Fibroblast of skin of abdomen (primary cell): ENCODE measurements at places on chromosomes 1 and 21.

- no peak for DNase-seq
Measured at GRCh38 chr1:5111581-5111980, 457.2 kb downstream of the AJAP1 start.

DNA sequence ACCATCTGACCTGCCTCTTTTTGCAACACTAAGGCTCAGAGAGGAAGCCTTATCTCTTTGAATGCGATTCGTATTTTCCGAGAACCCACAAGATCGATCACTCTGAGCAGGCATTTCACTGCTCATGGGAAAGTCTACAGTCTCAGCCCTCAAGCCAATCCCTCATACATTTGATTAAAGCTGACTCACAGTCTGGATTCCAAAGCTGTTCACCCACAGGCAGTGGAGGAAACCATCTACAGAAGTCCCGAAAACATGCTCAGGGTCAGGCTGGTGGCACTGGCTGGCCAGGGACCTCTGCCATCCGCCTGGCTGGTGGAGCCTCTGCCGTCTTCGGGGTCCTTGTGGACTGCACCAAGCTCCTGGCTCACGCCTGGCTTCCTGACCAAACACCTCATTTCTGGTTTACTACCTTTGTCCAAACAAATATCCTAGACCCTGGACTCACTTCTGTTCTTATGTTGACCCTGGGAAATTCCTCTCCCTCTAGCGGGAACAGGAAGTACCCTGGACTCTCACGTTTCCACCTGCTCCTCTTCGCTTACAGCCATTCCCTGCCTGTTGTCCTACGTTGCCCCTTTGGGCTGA, 650.0 kb downstream of the SMYD3 start:
- DNase-seq = peak; percentile 87

- DNase-seq = no peak
Measured at GRCh38 chr1:153954826-153955225, 3.6 kb downstream of the CRTC2 start.

DNA sequence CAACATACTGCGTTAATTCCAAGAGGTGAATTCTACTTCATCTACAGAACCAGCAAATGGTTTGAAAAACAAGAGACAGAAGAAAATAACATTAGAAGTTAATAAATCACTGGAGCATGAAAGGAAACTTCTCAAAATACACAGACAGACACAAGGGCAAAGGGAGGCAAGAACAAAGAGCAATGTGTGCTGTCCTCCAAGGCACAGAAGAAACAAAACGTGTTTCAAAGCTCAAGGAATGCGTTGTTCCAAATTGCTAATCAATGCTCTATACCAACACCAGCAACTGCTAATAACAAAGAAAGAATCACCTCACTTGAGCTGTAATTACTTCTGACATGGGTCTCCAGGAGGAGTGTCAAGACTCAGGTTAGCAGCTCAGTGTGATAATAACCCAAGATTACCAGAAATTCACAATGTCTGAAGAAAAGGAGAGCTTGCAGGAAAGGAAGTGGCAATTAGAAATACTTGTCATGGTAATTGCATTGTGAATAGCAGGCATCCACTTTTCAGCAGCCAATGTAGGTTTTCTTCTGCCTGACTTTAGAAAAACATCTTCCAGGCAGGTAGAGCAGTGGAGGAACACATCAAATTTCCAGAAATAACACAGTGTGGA, 175.4 kb downstream of the SEC16B start:
- no peak for DNase-seq

DNA sequence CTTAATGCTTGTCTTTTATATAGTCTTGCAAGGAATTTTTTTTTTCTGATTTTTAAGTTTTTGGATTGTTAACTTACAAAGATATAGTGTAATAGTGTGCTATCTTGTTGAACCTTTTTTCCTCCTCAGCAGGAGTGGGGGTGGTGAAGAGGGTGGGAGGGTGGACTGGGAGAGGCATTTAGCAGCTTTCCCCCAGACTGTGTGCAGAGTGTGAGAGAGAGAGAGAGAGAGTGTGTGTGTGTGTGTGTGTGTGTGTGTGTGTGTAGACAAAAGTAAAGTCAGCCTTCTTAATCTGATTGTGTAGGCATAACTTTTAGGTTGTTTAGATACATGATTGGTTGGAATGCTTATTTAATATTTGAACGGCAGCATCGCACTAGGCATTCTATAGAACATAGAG, 4.9 kb downstream of the CAMTA1 start:
- no peak for DNase-seq

DNA sequence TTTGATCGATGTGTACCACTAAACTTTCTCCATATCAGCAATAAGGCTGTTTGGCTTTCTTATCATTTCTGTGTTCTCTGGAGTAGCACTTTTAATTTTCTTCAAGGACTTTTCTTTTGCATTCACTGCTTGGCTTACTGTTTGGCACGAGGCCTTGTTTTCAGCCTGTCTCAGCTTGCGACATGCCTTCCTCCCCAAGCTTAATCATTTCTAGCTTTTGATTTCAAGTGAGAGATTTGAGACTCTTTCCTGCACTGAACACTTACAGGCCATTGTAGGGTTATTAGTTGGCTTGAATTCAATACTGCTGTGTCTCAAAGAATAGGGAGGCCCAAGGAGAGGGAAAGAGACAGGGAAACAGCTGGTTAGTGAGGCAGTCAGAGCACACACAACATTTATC, 120.6 kb upstream of the KCND3 start:
- no peak for DNase-seq

DNA sequence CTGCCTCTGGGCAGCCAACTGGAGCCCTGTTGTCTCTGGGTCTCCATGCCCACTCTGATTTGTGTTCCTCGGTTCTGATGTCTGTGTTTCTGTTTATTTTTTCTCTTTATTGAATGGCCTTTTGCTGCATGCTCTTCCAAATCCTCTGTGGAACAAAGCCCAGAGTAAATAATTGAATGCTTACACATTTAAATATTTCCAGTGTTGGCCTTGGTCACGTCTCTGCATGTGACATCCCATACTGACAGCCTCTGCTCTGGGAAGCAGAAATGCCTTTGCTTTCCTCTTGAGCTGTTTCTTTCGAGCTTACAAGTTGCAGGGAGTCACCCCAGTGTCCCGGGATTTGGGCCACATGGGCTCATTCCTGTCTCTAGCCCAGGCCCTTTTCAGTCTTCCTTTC, 267.9 kb downstream of the PTPRU start:
- DNase-seq = no peak

- DNase-seq = peak; percentile 97
Measured at GRCh38 chr1:109075531-109076490, at the start of gene TAF13. Gene TAF13 (minus strand): TSS chr1:109076003. CDS start chr1:109075947, 56 bp downstream.

DNA sequence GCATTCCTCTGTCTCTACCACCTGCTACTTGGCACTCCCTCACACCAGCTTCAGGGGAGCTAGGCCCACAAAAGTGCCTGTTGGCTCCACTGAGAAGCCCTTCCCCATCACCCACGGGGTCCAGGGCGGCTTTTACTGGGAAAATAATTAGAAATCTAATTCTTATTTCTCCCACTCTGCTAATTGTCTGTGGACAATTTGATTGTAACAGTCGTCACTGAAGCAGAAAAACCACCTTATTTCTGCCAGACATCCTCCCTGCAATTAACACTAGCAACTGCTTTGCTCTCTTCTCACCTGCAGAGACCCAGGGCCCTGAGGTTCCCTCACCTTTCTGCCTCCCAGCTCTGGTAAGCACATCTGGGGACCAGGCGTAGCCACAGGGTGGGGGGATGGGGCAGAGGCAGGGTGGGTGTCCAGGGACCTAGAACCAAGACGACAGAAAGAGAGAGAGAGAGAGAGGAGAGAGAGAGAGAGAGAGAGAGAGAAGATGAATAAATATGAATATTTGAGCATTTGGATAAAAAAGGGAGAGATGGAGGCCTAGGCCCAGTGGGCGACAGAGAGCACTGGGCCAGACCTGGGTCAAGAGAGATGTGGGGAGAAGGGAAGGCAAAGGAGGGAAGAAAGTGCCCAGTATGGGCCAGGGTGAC, 32.6 kb downstream of the FOXO6 start:
- no peak for DNase-seq

DNA sequence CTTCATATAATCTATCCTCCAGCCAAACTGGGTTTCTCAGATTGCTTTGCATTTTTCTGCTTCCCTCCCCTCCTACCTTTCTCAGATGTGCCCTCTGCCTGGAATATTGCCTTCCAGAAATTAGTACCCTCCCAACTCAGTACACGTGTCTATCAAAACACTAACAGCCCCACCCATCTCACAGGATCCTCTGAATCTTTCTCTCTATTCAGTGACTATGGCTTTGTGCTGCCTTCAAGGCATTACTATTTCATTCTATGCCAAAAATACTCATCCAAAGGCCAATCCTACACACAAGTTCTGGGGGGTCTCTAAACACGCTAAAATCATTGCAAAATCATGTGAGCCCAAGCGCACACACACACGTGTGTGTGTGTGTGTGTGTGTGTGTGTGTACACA, 58.4 kb downstream of the ZNF281 start:
- DNase-seq = no peak

DNA sequence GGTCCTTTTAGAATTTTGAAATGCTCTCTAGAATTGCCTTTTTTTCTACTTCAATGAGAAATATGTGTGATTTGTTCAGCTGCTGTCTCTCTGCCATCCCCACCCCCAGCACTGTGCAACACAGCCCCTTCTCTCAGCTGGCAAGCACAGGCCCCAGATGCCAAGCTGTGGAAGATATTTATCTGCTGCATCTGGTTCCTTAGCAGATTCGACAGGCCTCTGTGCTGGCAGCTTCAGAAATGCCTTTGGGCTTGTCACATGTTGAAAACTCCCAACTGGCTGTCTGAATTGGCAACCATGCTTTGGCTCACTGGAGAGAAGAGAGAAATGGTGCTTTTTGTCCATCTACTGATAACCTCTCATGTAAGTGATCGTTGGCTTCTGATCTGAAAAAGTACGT, 206.7 kb upstream of the C1orf87 start:
- peak; percentile 48 for DNase-seq

- no peak for DNase-seq
Measured at GRCh38 chr1:20668581-20668980, 7.4 kb upstream of the DDOST start.

- peak; percentile 70 for DNase-seq
Measured at GRCh38 chr1:197180252-197180878, 33.9 kb upstream of the ASPM start.

- DNase-seq = no peak
Measured at GRCh38 chr1:8538502-8538901, 220.6 kb downstream of the SLC45A1 start.

GRCh38 chr21:15241997-15242736, 177.4 kb upstream of the NRIP1 start:
- no peak for DNase-seq

- DNase-seq = no peak
Measured at GRCh38 chr1:18957532-18958300, 1.2 kb upstream of the IFFO2 start.

GRCh38 chr21:40373761-40374160, 473.2 kb downstream of the DSCAM start:
- DNase-seq = peak; percentile 6

GRCh38 chr1:234958706-234959657, 169.7 kb downstream of the TOMM20 start:
- DNase-seq = no peak

DNA sequence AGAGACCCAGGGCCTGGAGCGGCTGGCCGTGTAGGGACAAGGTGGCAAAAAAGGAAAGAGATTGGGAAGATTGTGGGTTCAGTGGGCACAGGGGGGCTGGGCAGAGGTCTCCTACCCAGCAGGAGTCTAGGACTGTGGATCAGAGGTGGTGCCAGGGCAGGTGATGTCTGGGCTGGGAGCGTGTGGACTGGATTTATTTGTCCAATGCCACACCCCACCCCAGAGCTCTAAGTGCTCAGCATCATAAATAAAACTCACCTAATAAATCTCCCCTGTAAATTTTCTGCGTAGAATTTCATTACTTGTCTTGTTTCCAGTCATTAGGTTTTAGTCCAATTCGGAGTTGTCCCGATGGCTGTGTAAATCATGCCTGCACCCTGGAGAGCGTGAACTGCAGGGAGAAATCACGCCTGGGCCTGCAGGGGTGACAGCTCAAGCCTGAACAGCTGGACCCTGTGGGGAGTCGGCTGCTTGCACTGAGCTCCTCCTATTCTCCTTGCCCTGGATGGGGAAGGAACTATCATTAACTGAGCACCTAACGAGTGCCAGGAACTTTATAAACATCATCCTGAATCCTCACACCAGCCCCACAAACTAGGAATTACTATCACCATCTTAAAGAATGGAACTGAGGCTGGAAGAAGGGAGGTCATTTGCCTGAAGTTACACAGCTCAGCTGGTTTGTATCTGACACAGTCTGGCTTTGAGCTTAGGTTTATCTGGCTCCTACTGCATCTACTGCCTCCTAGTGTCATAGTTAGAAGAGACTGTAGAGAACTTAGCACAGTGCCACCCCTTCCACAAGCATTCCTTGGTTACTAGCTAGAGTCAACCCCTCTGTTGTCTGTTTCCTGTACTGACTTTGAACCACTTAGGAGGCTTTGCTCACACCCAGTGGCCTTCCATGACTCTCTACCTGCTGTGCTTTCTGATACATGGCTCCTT, 25.0 kb upstream of the POU3F1 start:
- DNase-seq = peak; percentile 34

- DNase-seq = no peak
Measured at GRCh38 chr1:52436817-52437216, 32.4 kb downstream of the PRPF38A start.

GRCh38 chr1:216055004-216055403, 368.2 kb downstream of the USH2A start:
- DNase-seq = no peak

- no peak for DNase-seq
Measured at GRCh38 chr1:233530665-233531386, 83.1 kb upstream of the KCNK1 start.

- DNase-seq = no peak
Measured at GRCh38 chr21:32233722-32234301, 45.0 kb downstream of the MIS18A start.

GRCh38 chr1:43530483-43531106, at the start of gene PTPRF:
Gene PTPRF (plus strand): TSS chr1:43530883. CDS start chr1:43545076, 14,193 bp downstream.
- DNase-seq = peak; percentile 66

DNA sequence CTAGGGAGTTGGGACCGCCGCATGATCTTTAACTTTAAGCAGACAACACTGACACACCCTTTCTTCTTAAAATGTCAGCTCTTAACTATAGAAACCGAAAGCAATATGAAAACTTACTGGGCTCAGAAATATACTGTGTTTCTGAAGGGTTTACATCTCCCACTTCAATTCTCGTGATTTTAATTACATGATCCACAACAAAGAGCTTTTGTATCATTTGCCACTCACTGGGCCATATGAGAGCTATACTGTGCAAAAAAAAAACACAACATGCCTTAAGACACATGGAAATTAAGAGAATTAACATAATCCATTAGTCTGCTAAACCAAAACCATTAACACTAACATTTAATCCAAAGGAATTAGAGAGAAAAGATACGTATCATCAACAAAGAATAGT, 35.0 kb upstream of the RAP1GAP start:
- no peak for DNase-seq

DNA sequence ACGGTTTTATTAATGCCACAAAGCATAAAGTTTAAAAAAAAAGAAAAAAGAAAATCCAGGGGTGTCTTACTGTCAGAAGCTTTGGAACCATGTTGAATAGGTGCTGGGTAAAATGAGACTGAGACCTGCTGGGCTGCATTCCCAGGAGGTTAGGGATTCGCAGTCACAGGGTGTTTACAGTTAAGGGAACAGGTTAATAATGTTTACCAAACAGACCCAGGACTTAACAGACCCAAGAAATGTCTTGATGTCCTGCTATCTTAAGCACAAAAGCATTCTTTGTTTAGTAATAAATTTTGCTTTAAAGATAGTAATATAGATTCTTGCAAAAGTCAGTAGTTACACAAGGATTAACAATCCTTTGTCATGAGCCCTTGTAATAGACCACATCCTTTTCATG, 54.7 kb downstream of the OLFML3 start:
- DNase-seq = no peak
